Foreskin keratinocyte (primary cell): ENCODE measurements at places on chromosomes 6 and 20. TPM values are rescaled to one million over a fixed set of nuclear protein-coding genes. Genes with fewer than 3 reads are reported as not detected.
A peak's percentile ranks its signal among the peaks of the same experiment; 100 is the strongest.

DNA sequence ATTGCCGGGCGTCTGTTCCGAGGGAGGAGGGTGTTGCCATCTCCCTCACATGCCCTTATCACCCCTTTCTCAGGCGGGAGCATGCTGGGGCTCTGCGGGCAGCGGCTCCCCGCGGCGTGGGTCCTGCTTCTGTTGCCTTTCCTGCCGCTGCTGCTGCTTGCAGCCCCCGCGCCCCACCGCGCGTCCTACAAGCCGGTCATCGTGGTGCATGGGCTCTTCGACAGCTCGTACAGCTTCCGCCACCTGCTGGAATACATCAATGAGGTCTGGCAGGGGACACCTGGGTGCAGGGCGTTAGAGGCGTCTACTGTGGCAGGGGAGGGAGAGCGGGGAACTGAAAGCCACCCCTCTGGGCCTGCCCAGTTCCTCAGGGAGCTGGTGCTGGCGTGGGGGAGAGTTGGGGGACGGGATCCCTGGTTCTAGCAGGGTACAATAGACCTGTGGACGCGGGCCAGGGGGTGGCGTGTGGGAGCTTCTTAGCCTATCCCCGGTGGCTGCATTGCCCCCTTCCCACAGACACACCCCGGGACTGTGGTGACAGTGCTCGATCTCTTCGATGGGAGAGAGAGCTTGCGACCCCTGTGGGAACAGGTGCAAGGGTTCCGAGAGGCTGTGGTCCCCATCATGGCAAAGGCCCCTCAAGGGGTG lies 697 bp downstream of the PPT2 start:
- DNase-seq, result peak; percentile 57

Gene RIPOR3
- 0.07 TPM in 2 replicates for total RNA-seq

- no peak for DNase-seq
Observed at GRCh38 chr20:24118441-24119175, 130.0 kb upstream of the GGTLC1 start.

- peak; percentile 40 for DNase-seq
Observed at GRCh38 chr6:151690768-151691562, 116.5 kb upstream of the ESR1 start.

GRCh38 chr6:88669475-88669874 lies 293.9 kb downstream of the RNGTT start:
- DNase-seq, result no peak

DNA sequence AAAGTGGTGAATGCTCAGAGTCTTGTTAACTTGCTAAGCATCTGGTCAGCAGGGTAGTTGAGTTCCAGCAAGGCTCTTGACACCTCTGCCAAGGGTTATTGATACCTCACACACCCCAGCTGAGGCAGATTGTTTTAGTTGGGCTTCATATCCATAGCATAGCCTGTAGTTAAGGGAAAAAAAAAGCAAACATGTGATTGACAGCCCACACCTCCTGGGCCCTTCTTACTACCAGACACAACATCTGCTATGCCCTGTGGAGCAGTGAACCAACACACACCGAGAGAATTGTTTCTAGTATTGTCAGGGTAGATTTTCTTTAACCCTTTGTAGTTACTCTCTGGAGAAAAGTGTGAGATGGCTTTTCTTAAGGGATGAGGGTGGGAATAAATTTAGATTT lies 697.0 kb upstream of the POU3F2 start:
- DNase-seq, result no peak

- DNase-seq, result no peak
Observed at GRCh38 chr20:62382306-62383198, 4.4 kb upstream of the RPS21 start.

DNA sequence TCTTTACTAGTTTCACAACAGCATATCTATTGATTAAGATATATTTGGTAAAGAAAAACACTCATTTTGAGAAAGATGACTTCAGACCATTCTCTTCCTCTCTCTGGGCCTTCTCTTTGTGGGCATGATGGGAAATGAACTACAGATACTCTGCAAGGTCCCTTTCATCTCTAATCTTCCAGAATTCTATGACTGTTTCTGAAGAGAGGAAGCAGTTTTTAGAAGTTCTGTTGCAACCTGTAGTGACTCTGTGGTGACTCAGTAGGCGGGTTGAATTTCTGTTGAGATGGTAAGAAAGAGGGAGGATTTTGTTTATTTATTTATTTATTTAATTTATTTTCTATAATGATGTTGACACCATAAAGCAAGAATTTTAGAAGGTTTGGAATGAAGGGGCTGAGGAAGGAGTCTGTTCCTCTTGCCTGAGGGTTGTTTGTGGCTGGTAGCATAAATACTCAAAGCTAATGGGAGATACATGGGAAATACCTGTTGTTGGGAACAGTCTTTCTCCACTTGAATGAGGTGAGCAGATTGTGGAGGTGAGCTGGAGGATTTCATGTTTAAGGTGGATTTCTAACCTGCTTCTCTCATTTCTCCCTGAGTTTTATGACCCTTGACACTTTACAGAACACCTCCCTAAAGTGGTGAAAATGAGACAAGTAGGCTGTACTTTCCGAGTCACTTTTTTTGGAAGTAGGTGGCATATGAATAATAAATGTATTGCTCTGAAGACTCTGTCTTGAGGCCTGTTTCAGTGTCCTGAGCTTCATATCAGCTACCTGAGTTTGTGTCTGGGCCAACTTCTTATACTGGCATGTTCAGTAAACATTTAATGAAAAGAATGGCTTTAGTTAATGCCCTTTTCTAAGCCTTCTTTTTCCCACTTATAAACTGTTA lies 15.0 kb downstream of the ACSS2 start:
- peak; percentile 83 for DNase-seq

DNA sequence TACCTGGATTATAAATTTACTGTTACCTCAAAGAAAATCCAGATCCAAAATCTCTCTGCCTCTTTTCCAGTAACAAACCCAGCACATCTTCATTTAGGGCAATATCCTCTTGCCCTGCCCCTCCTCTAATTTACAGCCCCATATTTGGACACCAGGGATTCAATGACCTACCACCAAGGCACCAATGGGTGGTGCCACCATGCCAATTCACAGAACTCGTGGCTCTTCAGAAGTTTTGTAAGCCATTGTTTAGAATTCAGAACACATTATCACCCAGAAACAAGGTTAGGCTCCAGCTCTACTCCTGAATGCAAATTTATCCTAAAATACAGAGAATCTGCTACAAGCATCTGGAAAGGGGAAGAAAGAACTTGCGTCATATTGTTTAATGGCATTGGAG lies 67.8 kb upstream of the SASH1 start:
- no peak for DNase-seq

DNA sequence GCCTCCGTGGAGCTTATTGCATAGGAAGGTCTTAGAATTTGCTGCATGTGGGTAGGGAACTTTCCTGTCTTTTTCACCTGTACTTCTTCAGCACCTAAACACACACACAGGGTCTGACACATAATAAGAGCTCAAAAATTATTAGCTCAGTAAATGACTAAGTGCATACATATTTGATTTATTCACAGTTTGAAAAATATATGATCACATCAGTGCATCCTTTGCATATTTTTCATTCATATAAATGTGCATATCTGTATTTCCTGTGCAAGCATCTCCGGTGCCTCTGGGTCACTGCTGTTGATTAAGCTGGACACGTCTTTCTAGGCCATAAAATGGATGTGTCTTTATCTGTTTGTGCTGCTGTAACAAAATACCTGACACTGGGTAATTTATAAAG lies 234.7 kb downstream of the UST start:
- peak; percentile 25 for DNase-seq

Gene NRSN1
- not detected in 2 replicates for total RNA-seq

- no peak for DNase-seq
Observed at GRCh38 chr6:8064638-8065518, 689 bp upstream of the BLOC1S5 start.

GRCh38 chr6:160224639-160225237 lies 33.9 kb downstream of the SLC22A2 start:
- DNase-seq, result no peak

Gene VSTM2L
- 0.14 and 0.25 TPM in 2 replicates for total RNA-seq

DNA sequence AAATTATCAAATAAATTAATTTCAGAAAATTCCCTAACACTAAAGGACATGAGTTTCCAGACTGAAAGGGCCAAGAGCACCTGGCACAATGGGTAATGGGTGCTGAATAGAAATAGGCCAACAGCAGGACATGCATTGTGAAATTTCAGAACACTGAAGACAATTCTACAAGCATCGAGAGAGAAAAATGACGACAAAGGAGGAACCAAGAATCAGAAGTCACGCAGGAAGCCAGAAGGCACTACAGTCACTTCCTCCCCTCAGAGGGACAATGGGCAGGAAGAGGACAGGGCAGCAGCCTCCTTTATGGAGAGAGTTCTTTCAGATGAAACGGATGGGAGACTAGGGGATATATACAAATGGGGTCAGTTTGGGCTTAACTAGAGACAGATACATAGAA lies 29.6 kb downstream of the PCNA start:
- no peak for DNase-seq

Gene EPHA7
- total RNA-seq, result under 0.01 TPM in 1 of 2 replicates, not detected in the other

- DNase-seq, result no peak
Observed at GRCh38 chr20:16459019-16459700, 114.1 kb downstream of the KIF16B start.

Gene TPMT
- total RNA-seq, result 18.7 and 20.8 TPM in 2 replicates

- DNase-seq, result no peak
Observed at GRCh38 chr6:69668916-69669315, 127.9 kb downstream of the LMBRD1 start.

DNA sequence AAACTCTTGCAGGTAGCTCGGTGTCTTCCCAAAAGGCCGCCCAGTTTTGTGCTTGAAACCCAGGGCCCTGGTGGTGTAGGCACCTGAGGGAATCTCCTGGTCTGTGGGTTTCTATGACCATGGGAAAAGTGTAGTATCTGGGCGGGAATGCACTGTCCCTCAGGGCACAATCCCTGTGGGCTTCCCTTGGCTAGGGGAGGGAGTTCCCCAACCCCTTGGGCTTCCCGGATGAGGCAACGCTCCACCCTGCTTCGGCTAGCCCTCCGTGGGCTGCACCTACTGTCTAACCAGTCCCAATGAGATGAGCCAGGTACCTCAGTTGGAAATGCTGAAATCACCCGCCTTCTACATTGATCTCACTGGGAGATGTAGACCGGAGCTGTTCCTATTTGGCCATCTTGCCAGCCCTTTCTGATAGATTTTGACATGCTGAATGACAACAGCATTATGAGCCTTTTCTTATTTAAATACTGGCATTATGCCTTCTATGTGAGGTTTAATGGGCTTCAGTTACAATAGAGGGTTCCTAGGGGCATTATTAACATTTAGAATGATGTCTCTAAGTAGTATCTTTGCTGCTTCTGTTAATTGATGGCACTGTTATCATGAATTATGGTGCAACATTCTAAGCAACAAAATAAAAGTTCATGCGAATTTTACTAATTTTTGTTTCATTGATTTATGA lies 133.7 kb upstream of the FLRT3 start:
- no peak for DNase-seq

DNA sequence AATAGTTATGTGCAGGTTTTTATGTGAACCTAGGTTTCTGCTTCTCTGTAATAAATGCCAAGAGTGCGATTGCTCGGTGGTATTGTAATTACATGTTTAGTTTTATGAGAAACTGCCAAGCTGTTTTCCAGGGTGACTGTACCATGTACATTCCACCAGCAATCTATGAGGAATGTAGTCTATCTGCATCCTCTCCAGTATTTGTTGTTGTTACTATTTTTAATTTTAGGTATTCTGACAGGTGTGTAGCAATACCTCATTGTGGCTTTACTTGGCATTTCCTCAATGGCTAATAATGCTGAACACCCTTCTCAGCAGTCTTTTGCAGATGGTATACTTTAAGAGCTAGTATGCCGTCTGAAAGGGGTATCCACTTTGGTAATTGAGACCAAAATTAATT lies 142.1 kb downstream of the BMP2 start:
- DNase-seq, result peak; percentile 76

DNA sequence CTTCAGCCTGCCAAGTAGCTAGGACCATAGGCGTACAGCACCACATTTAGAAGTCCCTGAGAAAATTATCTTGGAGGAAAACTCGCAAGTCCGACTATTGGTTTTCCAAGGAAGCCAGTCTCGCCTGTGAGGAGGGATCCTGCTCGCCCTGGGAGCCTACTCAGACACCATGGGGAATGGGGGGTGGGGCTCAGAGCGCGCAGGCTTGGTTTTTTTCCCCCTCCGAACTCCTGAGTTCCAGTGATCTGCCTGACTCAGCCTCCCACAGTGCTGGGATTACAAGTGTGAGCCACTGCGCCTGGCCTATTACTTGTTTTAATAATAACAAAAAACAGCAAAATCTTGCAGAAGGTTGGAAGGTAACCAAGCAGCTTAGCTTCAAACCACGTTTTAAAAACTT lies 153.7 kb downstream of the OR2B2 start:
- DNase-seq, result no peak

DNA sequence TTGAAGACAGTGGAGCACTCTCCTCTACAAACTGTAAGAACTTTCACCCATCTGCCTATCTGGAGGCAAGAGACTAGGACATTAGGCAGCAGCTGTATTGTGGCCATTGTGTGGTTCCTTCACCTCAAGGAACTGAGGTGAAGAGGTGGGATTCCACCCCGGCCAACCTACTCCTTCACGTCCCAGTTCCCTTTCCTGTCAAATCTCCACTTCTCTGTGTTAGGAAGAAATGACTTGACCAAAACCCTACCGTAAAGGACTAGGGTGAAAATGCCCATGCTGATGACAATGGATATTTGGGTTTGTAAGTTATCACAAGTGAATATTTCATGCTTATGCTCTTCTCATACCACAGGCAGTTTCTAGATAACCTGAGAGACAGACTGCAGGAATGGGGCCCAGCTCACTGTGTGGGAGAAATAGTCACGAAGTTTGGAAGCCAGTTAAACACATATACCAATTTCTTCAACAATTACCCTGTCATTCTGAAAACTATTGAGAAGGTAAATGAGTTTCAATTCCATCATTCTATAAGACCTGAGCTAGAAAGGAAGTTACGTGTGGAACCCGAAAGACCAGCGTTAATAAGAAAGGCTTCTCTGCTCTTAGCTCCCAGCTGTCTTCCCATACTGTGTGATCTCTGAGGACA lies 86.6 kb downstream of the ECT2L start:
- DNase-seq, result no peak

GRCh38 chr20:13243826-13244376 lies 22.8 kb downstream of the ISM1 start:
- peak; percentile 39 for DNase-seq

DNA sequence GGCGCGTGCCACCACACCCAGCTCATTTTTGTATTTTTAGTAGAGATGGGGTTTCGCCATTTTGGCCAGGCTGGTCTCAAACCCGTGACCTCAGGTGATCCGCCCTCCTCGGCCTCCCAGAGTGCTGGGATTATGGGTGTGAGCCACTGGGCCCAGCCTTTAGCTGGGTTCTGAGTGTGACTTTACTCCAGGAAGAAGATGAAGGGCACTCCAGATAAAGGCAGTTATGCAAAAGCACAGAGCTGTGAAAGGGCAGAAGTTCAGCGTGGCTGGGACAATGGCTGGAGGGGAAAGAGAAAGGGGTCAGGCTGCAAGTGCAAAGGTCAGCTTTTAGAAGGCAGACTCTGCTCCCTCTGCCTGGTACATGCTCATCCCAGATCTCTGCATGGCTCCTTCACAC lies 39.7 kb downstream of the MAP3K5 start:
- DNase-seq, result no peak

- peak; percentile 47 for DNase-seq
Observed at GRCh38 chr6:57822896-57823358, 505.5 kb downstream of the PRIM2 start.

GRCh38 chr6:170435766-170436165 lies 117.3 kb downstream of the PSMB1 start:
- no peak for DNase-seq
